ENCODE measurements at places on chromosomes 7 and 10.

DNA sequence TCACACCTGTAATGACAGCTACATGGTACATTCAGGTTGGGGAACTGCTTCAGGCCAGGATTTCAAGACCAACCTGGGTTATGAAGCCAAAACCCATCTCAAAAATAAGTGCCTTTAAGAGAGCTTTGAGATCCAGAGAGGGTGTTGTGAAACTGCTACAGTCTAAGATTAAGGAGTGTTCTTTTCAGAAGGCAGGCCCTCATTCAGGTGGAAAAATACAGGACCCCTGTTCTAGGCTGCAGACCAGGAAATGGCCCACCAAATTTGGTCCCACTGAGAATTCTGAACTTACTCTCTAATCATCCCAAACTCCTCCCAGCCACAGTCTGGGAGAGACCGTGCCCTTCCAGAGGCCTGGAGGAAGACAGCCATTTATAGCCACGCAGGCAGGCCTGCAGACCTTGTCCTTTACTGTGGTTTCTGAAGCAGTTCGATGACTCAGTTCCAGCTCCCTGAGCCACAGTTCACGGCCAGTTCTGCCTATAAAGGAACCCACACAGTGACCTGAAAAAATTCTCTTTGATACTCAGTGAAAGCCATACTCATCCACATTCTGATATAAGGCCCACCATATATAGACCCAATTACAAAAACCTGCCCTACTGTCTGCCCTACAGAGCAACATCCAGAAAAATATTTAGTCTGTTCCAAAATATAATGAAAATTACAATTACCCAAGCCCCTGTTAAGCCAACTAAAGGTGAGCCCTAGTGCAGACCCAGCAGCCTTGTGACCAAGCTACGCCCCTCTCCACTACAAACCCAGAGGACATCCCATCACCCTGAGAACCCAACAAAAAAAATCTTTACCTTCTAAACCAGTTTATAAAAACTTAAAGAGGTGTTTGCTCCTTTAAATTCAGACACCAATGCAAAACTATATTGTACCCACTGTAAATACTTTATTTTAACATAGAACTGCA is 21.2 kb downstream of the ZNF680 start:
- DNase-seq, result no peak

- no peak for DNase-seq
These were observed 20.2 kb upstream of the SMC3 start for GRCh38 chr10:110547139-110547761.

DNA sequence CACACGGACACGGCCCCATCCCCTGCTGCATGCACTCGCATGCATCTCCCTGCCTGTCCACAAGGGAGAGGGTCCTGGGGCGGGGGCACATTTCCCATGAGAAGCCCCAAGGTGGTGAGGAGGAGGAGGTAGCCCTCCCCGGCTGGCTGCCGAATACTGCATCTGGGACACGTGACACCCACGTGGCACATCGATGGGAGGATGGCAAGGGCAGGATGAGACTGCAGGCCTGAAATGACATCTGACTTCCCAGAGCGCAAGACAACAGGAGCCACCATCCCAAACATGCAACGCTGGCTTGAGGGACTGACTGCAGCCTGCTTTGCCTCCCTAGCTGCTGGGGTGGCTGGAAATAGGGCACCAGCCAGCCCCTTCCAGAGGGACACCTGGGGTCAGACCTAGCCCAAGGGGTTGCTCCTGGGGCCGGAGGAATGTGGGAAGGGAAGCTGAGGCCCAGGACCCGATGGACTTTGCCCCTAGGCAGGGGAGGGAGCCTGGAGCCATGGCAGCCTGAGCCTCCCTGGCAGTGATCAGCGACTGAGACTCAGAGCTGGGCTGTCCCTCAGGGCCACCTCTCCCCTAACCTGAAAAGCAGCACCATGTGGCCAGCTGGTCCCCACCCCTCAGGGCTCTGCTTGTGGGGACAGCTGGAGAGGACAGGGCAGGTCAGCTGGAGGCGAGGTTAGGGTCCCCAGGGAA is 16.1 kb downstream of the BUD23 start:
- DNase-seq, result no peak

- no peak for DNase-seq
These were observed 70.2 kb downstream of the AHCYL2 start for GRCh38 chr7:129295015-129295423.

- no peak for DNase-seq
These were observed 43.8 kb upstream of the TAS2R16 start for GRCh38 chr7:123039269-123039668.

- no peak for DNase-seq
These were observed 250.9 kb upstream of the MKLN1 start for GRCh38 chr7:131076711-131077181.

DNA sequence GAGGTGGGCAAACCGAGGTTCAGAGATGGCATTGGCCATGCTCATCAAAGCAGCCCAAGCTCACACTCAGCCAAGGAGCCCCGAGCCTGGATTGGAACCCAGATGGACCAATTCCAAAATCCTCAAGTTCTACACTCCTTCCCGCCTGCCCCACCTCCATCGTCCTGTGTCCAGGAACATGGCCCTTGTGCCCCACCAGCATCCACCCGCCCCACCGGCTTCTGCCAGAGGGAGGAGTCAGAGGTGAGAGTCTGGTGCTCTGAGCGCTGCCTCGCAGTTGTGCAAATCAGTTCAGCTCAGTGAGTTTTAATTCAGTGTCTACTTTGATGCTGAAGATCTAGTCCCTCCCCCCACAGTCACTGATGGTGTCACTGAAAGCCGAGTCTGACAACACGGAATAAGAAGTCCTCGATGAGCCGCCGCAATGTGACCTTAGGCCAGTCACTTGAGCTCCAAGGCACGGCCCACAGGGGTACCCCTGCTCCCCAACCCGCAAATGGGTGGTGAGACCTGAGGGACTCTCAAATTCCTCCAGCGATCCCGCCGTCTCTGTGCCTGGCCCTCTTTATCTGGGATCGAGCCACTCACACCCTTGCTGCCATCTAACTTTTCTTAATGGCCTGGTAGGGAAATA is 26.3 kb downstream of the PRKAG2 start:
- DNase-seq, result no peak

GRCh38 chr10:8768852-8769251 is 714.4 kb downstream of the GATA3 start:
- no peak for DNase-seq

DNA sequence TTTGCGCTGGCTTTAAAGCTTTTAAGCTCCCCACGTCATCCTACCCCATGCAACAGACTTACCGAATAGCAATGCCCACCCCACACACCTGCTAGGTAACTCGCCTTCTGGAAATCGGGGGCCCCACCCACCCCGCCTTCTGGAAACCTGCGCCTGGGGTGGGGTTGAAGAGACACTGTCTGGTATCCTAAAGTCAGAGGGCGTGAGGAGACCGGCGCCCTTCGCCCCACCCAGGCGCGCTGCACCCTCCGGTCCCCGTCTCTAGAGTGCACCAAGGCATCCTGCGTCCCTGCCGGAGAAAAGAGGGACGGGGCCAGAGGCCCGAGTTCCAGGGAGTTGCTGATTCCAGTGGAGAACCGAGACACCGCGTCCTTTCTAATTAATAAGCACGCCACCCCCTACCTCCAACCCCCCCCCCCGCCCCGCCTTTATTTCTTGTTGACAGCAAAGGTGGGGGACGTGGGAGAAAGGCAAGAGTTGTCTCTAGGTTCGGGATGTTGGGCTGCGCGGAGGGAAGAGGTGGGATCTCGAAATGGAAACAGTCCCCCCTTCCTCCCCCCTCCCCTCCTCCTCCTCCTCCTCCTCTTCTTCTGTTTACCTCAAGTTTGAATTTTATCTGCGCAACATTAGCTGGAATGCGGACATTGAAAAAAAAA is 220.9 kb upstream of the MKLN1 start:
- no peak for DNase-seq

All from activated T-helper 1 cell treated with anti-CD3 and anti-CD28 coated beads, Interleukin-2, amount 50 U/mL, for 16 hours (primary cell).